ENCODE measurements at places on chromosomes 11 and 22.

DNA sequence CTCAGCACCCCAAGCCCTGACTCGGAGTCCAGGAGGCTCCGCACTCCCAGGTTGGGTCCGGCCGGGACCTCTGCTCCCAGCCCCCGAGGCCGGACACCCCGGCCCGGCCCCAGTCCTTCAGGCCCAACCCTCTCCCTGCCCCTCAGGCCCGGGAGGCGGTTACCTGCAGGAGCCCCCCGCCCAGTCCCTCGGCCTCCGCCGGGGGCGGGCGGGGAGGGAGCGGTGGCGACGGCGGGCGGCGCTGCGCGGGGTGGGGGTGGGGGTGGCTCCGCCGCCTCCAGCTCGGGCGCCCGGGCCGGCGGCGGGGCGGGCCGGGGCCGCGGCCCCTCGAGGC lies 310 bp downstream of the TCF20 start:
- peak; percentile 40 for DNase-seq

DNA sequence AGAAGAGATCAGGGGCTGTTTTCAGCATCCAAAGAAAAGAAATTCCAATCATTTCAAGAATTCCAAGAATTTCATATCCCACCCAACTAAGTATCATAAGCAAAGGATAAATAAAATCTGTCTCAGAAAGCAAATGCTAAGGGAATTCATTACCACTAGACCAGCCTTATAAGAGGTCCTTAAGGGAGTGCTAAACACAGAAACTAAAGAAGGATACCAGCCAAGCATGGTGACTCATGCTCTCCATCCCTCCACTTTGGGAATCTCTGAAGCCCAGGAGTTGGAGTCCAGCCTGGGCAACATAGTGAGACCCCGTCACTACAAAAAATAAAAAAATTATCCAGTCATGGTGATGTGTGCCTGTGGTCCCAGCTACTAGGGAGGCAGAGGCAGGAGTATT lies 17.8 kb downstream of the FADD start:
- DNase-seq: no peak

DNA sequence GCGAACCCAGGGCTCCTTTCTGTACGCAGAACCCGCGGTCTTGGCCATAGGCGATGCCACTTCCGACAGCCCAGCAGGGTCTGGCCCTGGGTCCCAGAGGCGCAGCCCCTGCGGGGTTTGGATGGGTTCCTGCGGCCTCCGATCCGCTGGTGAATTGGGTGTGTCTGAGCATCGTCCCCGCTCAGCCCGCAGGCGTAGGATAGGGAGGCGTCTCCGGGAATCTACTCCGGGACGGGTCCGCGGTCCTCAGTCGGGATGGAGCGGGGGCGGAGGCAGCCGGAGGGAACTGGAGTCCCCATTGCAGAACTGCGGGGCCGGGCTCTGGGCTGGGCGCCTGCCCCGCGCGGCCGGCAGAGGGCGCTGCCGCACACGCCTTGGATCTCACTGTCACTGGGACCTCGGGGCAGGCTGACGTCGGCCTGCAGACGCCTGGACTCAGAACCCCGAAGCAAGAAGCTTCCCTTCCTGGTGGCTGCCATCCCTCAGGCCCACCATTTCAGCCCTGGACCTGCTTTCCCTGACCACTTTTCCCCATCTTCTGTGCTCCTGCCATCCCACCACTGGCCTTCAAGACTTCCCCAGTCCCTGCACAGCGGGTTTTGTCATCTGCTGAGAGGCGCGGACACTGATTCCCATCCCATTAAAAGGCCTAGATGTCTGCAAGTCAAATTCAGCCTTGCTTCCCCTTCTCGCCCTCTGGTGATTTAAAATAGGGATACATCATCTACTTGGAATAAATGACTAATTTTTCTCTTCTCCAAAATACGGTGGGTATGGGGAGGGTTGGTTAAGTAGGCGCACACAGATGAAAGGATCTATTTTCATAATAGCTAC lies 38.3 kb upstream of the CREB3L1 start:
- DNase-seq: peak; percentile 81

DNA sequence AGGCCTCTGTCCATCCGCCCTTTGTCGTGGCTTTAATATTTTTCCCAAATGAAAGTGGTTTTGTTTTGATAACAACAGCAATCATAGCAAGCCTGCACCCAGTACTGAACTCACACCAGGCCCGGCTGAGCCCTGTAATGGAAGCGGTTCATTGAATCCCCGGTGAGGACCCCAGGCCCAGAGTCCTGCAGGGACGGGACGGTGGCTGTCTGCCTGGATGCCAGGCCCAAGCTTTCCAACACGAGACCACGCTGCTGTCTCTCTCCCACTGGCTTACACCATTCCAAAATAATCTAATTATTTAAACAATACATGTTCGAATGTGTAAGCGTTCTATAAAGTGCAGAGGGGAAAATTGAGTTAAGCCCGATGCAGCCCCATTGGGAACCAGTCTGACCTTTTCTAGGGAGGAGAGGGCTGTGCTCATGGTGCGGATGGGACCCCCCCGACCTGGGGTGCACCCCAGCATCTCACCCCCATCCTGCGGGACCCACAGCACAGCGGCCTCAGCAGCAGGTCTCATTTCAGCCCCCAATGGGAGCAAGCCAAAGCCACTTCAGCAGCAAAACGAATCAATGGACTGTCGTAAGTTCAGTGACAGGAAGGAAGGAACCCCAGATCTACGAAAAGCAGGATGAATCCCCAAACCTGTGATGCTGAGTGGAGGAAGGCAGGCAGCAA lies 1046.9 kb downstream of the BRD1 start:
- DNase-seq: no peak

DNA sequence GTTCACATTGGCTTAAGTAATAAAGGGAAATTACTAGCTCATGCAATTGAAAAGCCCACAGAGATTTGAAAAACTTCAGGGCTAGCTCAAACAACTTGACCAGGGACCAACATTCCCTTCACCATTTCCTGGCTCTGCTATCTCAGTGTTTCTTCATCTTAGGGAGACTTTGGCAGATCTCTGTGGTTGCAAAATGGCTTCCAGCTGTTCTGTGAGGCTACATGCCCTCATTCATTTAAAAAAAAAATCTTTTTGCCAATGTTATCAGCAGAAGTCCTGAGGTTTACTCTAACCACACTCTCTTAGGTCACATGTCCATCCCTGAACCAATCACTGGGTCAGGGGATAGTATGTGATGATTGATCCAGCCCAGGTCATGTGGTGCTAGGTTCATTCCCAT lies 13.9 kb upstream of the RASSF10 start:
- DNase-seq: no peak

All from CD4-positive, alpha-beta memory T cell (primary cell).